Astrocyte (in vitro differentiated cells and primary cell): ENCODE measurements at places on chromosomes 2 and 18.
A peak's percentile ranks its signal among the peaks of the same experiment; 100 is the strongest.

GRCh38 chr2:171529914-171530313 is 7.6 kb downstream of the CYBRD1 start:
- H3K4me1 ChIP-seq: peaks cover 19% of the 10 kb centered on the region
- no peak overlapping the region for H3K4me3 ChIP-seq
- H3K27me3 ChIP-seq: no peaks in the 10 kb centered on the region
- H3K27ac ChIP-seq: no peak overlapping the region
- DNase-seq: no peak

- H3K4me3 ChIP-seq: no peak overlapping the region
- H3K36me3 ChIP-seq: no peaks in the 10 kb centered on the region
- no peaks in the 10 kb centered on the region for H3K4me1 ChIP-seq
- no peak for DNase-seq
- H3K27ac ChIP-seq: no peak overlapping the region
Measured at GRCh38 chr2:209505410-209505809, 81.6 kb downstream of the MAP2 start.

- DNase-seq: peak; percentile 18
- H3K4me1 ChIP-seq: peaks cover 6% of the 10 kb centered on the region
Measured at GRCh38 chr2:45771261-45771660, 119.8 kb downstream of the PRKCE start.

GRCh38 chr2:230901006-230901405 is 24.0 kb downstream of the GPR55 start:
- DNase-seq: no peak
- H3K36me3 ChIP-seq: no peaks in the 10 kb centered on the region
- no peak overlapping the region for H3K27ac ChIP-seq

GRCh38 chr2:152490686-152491455 is 155.9 kb downstream of the FMNL2 start:
- H3K4me1 ChIP-seq: peaks cover 6% of the 10 kb centered on the region
- no peak overlapping the region for H3K4me3 ChIP-seq
- H3K27ac ChIP-seq: no peak overlapping the region

- no peak overlapping the region for H3K4me3 ChIP-seq
- no peak overlapping the region for H3K27ac ChIP-seq
- H3K4me1 ChIP-seq: no peaks in the 10 kb centered on the region
- DNase-seq: no peak
Measured at GRCh38 chr2:70024284-70024683, 62.9 kb upstream of the ASPRV1 start.
